ENCODE measurements at places on chromosomes 12 and 14.

DNA sequence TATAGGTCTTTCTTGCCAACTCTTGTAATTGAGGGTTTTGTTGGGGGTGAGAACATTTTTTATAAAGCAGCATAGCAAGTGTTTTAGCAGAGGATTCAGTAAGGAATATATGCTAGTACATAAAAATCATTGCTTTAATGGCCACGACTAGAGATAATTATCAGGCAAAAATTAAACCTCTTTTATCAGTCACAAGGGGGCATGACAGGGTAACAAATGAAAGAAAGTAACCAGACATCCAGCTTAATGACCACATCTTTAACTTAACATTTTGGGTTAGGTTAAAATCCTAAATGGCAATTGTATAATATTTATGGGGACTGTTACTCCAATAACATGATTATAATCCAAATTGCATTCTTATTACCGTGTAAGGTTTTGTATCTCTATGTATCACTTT lies 119.6 kb downstream of the LRRIQ1 start:
- DNase-seq, result no peak

- no peak for DNase-seq
These were observed 60.9 kb downstream of the EMP1 start for GRCh38 chr12:13257356-13257875.

GRCh38 chr12:79687711-79688260 lies 3.0 kb downstream of the PAWR start:
- DNase-seq, result no peak

DNA sequence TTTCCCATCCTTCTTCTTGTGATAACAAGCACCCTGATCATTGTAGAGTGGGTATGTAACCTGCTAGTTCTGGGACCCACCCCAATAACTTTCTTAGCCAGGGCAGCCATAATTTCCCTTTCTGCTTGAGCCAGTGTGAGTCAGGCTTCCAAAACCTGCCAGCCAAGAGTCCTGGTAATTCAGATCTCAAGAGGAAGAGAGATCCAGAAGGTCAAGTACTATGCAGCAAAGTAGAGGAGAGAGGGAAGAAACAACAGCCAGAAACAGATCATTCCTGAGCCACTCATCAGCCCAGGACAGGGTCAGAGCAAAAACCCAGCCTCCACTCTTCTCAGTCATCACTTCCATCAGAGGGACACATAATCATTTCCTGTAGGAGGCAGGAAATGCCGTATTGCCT lies 182.0 kb downstream of the DICER1 start:
- no peak for DNase-seq

- no peak for DNase-seq
These were observed 898.4 kb downstream of the SLC16A7 start for GRCh38 chr12:60494244-60494643.

DNA sequence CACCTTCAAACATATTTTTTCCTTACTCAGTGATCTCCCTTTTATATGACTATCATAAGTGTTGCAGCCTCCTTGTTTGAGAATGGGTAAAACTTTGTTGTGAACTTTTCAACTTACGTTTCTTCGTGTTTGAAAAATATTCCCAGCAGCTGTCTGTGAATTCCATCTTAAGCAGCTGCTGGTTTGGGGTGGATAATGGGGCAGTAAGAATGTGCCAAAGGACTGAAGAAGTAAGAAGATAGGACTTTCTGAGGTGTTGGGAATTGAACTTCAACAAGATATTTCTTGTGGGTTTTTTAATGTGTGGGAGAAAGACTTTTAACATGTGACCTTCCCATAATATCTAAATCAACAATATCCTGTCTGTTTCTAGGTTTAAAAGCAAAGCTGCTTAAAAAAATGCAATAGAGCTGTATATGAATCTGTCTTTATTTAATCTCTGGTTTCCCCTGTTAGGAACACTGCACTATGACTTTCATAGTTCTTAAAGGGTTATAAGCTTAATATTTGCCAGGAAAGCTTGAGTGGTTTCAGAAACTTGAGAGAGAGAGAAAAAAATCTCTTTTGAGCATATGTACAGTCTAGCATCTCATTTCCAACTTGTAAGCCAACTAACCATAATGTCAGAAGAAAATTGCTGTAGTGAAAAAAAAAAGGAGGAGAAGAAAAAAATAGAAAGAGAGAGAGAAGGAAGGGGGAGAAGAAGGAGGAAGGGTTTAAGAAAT lies 1659.2 kb upstream of the FLRT2 start:
- no peak for DNase-seq

- DNase-seq, result no peak
These were observed 21.4 kb upstream of the EID3 start for GRCh38 chr12:104282109-104282508.

- no peak for DNase-seq
These were observed 66.6 kb upstream of the SCN8A start for GRCh38 chr12:51524386-51524901.

DNA sequence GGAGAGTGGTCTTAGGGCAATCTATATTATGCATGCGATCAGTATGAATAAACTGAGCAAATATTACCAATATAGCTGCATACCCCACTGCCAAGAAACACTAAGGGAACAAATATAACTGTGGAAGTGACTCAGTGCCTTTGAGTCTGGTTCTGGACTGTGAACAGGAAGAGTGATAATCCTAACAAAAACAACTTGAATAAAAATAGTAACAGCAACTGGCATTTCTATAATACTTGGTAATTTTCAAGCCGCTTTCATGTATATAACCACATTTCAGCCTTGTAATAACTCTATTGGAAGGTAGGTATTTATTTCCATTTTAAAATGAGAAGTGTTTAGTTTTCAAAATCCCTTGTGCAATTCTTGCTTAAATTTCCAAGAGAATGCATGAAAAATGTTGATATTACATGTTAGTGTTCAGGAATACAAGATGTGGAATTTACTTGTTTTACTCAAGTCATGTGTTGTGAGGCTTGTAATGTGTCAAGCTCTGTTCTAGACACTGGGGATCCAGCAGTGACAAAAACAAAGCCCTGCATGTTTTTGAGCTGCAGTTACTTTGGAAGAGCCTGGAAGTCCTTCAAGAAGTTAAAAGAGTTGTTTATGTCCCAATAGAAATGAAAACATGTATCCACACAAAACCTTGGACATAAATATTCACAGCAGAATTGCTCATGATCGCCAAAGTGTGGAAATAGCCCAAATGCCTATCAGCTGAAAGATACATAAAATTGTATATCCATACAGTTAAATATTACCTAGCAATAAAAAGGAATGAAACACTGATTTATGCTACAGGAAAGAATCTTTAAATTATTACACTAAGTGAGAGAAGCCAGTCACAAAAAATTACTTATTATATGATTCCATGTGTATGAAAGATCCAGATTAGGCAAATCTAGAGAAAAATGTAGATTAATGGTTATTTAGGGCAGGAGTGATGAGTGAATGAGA lies 338.1 kb upstream of the TMEM132C start:
- no peak for DNase-seq

- no peak for DNase-seq
These were observed 155.5 kb downstream of the ANO2 start for GRCh38 chr12:5789469-5789968.

- no peak for DNase-seq
These were observed 182.8 kb downstream of the TSPAN9 start for GRCh38 chr12:3259973-3260372.

GRCh38 chr12:128114485-128114884 lies 152.5 kb upstream of the TMEM132C start:
- DNase-seq, result no peak

DNA sequence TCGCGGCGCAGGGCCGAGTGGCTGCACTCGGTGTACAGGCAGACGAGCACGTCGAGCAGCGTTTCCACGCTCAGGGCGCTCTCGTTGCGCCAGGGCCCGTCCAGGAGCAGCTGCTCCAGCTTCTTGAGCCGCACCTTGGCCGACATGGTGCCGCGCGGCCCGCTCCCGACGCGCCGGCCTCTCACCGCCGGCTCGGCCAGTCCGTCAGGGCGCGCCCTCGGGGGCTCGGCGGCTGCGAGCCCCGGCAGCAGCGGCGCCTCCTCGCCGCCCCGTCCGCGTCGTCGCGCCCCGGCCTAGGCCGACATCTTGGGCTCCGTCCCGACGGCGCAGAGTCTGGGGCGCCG lies 349 bp downstream of the CDC42BPB start:
- no peak for DNase-seq

DNA sequence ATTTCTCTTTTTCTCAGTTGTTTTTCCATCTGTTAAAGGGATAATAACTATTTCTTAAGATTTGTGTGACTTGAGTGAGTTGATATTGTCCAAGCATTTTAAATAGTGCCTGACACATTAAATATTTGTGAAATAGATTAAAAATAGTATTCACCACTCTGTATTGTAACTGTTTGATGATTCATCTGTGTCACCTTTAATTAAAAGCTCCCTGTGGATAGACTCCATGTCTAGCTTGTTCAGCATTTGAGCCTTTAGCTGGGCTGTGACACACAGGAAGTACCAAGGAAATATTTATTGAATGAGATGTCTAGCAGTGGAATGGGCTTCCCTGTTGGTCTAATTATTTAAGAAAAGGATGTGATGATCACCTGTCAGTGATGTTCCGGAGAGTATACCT lies 1.8 kb upstream of the GLIPR1L2 start:
- no peak for DNase-seq

DNA sequence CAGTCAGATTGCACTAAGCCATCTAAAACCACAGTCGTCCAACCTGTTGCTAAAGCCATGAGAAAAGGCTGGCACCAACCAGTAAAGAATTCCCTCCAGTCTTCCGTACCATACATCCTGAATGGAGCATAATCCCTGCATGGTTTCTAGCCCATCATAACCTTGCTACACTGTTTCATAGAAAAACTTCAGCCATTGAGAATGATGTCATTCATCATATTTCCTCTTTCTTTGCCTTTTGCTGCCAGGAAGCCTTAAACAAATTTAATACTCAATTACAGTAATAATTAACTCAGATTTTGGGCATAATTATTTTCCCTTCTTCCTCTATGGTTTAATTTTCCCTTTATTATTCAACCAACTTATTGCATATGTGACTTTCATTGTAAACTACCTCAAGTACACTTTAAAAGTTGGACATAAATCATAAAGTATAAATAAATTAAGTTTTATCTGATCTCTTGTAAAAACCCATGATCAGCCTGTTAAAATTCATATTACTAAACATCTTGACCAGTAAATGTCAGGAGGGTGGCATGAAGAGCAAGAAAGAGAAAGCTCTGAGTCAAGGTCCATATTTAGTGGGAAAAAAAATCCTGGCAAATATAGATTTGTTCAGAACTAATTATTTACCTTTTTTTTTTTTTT lies 264.7 kb downstream of the ZFP36L1 start:
- DNase-seq, result no peak

GRCh38 chr12:107344035-107344808 lies 250.9 kb upstream of the CRY1 start:
- no peak for DNase-seq

- DNase-seq, result no peak
These were observed 85.6 kb upstream of the PPP4R3A start for GRCh38 chr14:91595736-91596135.

DNA sequence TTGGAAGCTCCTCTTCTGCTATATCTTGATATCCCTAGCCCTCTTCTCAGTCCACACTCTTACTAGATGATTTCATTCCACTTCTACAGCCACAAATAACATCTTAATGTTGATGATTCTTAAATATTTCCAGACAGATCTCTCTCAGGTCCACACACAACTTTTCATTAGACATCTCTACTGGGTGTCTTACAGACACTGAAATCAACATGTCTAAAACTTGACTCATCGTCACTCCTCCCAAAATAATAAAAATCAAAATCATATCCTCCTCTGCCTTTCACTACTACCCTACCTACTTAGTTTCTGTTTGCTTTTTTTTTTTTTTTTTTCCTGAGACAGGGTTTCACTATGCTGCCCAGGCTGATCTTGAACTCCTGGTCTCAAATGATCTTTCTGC lies 11.9 kb downstream of the PRDM4 start:
- DNase-seq, result no peak

DNA sequence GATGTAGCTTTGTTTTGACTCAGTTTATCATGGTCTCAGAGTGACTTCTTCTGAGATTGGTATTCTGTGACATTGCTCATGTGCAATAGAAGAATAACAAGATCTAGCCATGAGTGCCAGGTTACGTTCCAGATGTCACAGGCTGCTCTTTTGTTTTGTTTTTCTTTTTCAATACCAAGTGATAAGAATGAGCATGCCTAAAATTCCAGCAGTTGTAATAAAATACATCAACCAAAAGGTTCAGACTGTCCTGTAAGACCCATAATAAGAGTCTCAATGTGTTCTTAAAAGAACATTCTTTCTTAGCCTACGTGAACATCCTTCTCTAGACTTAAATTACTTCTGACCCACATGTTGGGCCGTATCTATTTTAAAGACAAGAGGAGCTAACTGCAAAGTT lies 669.2 kb downstream of the DIO2 start:
- no peak for DNase-seq

GRCh38 chr14:56754921-56755320 lies 55.4 kb downstream of the OTX2 start:
- no peak for DNase-seq

DNA sequence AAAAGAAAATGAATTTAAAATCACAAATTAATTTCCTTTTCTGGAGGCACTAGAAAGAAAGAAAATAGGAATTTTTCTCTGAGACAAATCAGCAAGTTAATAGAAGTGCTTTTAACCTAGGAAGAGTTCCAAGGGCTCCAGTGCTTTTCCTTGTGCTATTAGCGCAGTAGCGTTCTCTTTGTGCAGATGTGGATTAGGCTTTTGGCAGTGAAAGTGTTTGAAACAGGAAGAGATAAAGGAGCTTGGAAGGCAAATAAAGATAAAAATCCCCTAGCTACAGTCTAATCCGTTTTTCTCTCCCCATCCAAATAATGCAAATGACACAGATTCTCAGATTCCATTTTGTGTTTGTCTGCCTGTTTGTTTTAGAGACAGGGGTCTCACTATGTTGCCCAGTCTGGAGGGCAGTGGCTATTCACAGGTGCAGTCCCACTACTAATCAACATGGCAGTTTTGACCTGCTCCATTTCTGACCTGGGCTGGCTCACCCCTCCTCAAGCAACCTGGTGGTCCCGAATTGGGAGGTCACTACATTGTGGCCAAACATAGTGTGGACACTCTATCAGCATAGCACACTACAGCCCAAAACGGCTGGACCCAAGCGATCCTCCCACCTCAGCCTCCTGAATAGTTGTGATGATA lies 166.1 kb downstream of the PAWR start:
- DNase-seq, result no peak

DNA sequence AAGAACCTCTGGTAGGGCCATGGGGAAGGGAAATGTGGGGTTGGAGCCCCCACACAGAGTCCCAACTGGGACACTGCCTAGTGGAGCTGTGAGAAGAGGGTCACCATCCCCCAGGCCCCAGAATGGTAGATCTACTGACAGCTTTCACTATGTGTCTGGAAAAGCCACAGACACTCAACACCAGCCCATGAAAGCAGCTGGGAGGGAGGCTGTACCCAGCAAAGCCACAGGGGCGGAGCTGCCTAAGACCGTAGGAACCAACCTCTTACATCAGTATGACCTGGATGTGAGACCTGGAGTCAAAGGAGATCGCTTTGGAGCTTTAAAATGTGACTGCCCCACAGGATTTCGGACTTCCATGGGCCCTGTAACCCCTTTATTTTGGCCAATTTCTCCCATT lies 97.8 kb downstream of the HMGA2 start:
- DNase-seq, result no peak

- no peak for DNase-seq
These were observed 14.7 kb downstream of the GPR132 start for GRCh38 chr14:105050551-105050897.

Data from activated CD8-positive, alpha-beta memory T cell treated with anti-CD3 and anti-CD28 coated beads for 48 hours (primary cell).